ENCODE measurements at places on chromosomes 13 and 19.
A peak's percentile ranks its signal among the peaks of the same experiment; 100 is the strongest.

DNA sequence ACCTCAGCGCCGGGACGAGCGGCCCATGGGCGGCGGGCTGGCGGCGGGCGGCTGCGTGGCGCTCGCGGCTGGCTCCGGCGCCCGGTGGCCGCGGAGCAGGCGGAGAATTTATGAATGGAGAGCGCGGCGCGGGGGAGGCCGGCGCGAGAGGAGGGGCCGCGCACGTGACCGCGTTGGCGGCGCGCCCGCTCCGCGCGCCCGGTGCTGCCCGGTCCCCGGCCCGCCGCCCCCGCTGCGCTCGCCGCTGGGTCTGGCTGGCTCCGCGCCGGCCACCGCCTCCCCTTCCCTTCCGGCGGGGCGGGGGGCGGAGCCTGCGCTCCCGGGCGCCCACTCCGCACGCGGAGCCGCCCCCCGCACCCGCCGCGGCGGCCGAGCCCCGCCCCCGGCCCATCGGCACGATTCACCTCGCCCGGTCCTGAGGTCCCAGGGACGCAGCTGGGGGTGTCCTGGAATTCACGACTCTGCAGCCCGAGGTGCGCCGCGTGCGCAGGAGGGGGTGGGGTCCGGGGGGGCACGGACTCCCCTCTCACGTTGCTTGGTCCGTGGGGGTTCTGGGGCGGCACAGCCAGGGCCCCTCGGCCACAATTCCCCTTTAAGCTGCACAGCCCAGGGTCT is at the start of gene CBARP:
Gene CBARP (minus strand): TSS at position 252 of the 615 bp plus-strand sequence. CDS start 1,905 bp downstream, outside the sequence.
- DNase-seq = peak; percentile 51

DNA sequence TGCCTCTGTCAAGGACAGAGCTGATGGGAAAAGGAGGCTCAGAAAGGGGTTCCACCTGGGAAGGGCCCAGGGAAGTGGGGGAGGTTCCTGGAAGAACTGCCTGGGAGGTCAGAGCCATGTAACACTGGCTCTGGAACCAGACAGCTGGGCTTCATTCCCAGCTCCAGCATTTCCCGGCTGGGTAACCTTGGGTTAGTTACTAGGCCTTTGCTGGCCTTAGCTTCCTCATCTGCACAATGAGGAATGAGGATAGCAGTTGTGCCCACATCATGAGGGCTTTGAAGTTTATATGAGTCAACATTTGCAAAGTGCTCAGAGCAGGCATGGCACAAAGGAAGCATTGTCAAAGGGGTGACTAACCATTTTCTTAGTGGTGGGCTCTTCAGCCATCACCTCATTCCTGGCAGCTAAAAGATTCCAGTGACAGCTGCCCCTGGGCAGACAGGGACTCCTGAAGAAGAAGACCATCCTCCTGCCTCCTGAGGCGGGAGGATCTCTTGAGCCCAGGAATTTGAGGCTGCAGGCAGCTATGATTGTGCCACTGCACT is 1.7 kb upstream of the DNAJB1 start:
- peak; percentile 68 for DNase-seq

- DNase-seq = no peak
Measured at GRCh38 chr13:94160875-94161274, 318.6 kb downstream of the DCT start.

DNA sequence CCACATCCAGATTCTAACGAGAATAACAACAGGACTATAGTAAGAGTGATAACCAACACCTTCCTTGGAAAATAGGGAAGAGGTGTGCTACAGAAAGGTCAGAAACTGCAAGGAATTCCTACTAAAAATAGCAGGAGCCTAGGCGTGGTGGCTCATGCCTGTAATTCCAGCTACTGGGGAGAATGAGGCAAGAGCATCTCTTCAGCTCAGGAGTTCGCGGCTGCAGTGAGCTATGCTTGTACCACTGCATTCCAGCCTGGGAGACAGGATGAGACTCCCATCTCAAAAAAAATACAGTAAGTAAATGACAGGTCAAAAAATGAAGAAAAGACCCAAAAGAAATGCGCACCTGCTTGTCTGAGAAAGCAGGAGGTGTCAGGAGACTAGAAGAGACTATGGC is 101.5 kb upstream of the TSHZ3 start:
- DNase-seq = peak; percentile 6

DNA sequence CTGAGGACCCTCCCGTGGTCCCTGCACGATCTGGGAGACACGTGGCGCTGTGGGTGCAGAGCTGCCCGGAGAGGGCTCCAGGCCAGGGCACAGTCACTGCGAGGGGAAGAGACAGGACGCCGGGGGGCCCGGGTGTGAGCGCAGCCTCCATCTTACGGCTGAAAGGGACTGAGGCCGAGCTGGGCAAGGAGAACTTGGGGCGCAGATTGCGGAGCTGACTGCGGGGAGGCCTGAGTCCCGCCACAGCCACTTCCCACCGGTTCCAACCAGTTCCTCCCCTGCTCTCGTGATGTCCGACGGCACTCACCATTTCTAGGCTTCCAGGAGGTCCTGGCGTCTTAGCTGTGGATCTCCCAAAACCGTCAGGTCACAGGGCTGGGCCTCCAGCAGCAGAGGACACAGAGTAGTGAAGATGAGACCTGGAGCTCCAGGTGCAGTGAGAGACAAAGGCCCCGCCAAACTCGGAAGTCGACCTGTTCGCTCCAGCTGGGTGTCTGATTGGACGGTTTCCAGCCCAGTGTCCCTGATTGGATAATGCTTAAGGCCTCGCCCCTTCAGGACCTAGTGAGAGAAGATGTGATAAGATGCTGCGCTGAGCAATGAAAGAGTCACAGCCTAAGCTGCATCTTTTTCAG is 4.8 kb upstream of the ZNF253 start:
- DNase-seq = peak; percentile 0

DNA sequence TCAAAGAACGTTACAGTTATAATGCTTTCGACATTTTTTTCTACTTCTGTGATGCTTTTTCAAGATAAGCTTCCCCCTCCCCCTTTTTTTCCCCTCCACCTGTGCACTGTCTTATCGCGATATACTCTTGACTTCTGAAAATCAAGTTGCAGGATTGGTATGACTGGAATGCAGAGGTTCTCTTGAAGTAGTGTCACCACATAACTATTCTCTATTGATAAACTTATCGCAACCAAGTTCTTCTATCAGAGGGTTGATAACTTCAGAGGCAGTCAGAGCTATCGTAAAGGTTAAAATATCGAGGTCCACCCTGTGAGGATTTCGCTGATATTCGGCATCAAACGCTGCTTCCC is 820 bp downstream of the EID2 start:
- no peak for DNase-seq

- no peak for DNase-seq
Measured at GRCh38 chr13:62779161-62779560, 1363.5 kb upstream of the PCDH20 start.

DNA sequence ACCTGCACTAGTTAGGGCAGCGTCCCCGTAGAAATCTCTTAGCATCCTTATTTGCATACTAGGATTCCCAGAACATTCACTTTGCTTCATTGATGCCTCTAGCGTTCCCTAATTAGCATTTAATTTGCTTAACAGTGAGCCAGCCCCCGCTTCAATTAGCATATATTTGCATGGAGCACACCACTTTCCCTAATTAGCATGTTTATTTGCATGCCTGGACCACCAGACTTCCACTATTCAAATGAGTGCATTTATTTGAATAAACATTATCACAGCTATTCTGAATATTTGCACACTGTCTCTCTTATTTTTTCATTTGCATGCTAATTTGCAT is 69.6 kb downstream of the RYR1 start:
- no peak for DNase-seq

DNA sequence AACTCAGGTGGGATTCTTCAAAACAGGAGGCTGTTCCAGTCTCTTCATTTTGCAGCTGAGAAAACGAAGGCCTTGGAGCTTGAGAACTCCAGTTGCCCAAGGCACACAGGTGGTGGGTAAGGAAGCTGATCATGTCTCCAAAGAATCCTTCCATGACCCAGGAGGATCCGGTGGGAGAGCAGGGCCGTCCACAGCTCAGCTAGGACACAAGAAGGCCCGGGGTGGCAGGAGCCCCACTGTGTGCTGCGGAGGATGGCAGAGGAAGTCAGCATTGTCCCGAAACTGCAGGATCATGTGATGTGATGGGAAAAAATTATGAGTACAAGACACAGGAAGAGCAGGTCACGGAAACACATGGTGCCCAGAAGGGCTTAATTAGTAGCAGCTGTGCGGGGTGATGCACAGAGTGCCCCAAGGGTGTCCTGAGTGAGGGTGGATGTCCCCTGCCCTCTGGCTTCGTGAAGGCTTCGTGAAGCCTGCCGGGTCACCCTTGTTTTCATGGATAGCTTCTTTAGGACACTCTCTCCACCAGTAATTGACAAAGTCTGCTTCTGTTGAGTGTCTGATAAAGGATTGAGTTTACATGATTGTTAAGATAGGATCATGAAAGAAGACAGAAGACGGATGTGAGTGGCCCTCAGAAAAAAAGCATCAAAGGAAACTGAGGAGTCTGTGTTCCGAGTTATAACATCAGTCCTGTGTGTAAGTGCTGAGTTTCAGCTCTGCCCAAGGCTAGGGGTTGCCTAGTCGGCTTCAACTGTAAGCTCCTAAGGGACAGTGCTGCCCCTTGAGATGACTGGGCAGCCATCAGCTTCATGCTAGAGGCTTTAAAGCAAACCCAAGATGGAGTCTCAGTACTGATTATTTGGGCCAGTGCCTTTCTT is 33.8 kb upstream of the SACS start:
- DNase-seq = peak; percentile 91
